ENCODE measurements at places on chromosomes 16 and 17.

DNA sequence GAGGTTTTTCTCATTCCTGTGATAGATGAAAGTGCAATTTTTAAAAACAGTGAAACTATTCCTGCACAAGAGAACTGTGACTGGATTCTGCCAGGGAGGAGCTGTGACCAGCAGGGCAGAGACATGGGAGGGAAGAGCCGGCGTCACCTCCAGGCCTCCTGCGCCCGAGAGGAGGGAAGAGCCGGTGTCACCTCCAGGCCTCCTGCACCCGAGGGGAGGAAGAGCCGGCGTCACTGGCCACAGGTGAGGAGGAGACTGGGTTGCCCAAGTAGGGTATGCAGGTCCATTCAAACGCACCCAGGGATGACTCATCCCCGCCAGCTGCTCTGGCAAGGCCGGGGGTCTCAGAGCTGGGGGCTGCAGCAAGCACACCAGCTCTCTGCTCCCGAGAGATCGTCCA, 56.7 kb downstream of the METRNL start:
- no peaks in the 10 kb centered on the region for H3K36me3 ChIP-seq
- no peaks in the 10 kb centered on the region for H3K4me1 ChIP-seq
- H3K27me3 ChIP-seq = peaks cover 4% of the 10 kb centered on the region
- no peak overlapping the region for H3K27ac ChIP-seq
- H3K4me3 ChIP-seq = no peak overlapping the region
- DNase-seq = no peak

DNA sequence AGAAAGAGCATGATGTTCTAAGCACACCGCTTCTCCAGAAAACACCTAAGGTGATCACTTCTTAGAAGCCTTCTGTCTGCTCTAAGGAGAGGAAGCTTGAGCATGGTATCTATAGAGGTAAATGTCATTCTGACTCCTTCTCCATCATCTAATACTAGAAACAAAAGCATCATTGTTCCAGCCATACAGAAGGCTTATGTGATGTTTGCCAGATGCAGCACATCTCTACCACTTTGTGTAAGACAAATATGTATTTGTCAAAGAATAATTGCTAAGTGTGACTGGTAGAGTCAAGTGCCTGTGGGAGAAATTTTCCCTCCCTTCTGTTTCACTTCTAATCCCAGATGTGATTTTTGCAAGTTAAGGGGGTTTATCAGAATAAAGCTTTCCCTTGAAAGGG, 217.1 kb downstream of the HS3ST3A1 start:
- no peak overlapping the region for H3K27ac ChIP-seq
- no peaks in the 10 kb centered on the region for H3K27me3 ChIP-seq
- H3K4me3 ChIP-seq = no peak overlapping the region
- no peak for DNase-seq
- H3K36me3 ChIP-seq = no peaks in the 10 kb centered on the region
- H3K4me1 ChIP-seq = no peaks in the 10 kb centered on the region

GRCh38 chr16:70378869-70379493, 32.3 kb downstream of the DDX19A start:
- no peaks in the 10 kb centered on the region for H3K27me3 ChIP-seq
- DNase-seq = no peak
- peaks cover 31% of the 10 kb centered on the region for H3K36me3 ChIP-seq
- H3K4me3 ChIP-seq = no peak overlapping the region

- peaks cover 11% of the 10 kb centered on the region for H3K4me1 ChIP-seq
- H3K36me3 ChIP-seq = no peaks in the 10 kb centered on the region
- no peaks in the 10 kb centered on the region for H3K27me3 ChIP-seq
- no peak for DNase-seq
- no peak overlapping the region for H3K4me3 ChIP-seq
These were observed 8.9 kb downstream of the TRIM47 start for GRCh38 chr17:75869282-75870141.

DNA sequence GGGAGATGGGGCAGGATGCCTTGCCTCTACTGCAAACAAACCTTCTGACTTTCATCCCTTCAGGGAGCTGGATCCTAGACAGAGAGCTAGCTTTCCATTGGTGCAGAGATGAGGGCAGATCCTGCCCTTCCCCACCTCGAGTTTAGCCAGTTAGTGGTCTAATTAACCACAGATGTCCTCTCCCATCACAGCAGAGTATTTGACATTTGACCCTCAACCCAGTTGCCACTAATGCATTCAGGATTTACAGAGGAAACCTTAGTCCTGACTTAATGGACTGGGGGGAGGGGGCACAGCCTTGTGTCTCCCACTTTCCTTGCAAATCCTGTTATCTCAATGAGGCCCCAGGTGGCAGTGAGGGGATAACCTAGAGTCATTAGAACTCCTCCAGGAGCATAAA, 10.2 kb downstream of the PIP4K2B start:
- H3K4me1 ChIP-seq = peaks cover 9% of the 10 kb centered on the region
- no peaks in the 10 kb centered on the region for H3K27me3 ChIP-seq
- H3K27ac ChIP-seq = no peak overlapping the region
- H3K36me3 ChIP-seq = peaks cover 40% of the 10 kb centered on the region
- no peak for DNase-seq

DNA sequence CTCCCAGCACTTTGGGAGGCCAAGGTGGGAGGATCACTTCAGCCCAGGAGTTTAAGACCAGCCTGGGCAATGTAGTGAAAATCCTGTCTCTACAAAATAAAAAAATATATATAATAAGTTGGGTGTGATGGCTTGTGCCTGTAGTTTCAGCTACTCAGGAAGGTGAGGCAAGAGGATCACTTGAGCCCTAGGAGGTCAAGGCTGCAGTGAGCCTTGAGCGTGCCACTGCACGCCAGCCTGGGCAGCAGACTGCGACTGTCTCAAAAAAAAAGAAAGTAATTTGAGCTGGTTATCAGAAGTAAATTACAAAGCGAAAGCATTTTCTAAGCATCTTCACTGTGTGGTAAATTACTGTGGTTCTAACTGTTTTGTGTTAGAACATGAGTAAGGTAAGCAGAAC, 66.2 kb downstream of the NQO1 start:
- no peak for DNase-seq
- H3K27me3 ChIP-seq = no peaks in the 10 kb centered on the region
- H3K36me3 ChIP-seq = peaks cover 55% of the 10 kb centered on the region
- H3K4me1 ChIP-seq = no peaks in the 10 kb centered on the region
- H3K4me3 ChIP-seq = no peak overlapping the region

DNA sequence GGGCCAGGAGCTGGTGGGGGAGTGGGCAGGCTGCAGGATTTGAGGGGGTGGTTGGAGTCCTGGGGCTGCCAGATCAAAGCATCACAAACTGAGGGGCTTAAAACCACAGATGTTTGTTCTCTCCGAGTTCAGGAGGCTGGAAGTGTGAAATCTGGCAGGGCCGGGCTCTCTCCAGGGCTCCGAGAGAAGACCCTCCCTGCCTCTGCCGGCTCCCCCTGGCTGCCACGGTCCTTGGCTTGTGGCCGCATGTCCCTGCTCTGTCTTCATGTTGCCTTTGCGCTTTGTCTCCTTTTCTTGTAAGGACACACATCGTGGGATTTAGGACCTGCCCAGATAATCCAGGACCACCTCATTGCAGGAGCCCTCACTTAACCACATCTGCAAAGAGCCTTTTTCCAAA, 139.8 kb upstream of the GSE1 start:
- H3K36me3 ChIP-seq = no peaks in the 10 kb centered on the region
- no peak overlapping the region for H3K27ac ChIP-seq
- DNase-seq = no peak
- peaks cover 19% of the 10 kb centered on the region for H3K27me3 ChIP-seq

DNA sequence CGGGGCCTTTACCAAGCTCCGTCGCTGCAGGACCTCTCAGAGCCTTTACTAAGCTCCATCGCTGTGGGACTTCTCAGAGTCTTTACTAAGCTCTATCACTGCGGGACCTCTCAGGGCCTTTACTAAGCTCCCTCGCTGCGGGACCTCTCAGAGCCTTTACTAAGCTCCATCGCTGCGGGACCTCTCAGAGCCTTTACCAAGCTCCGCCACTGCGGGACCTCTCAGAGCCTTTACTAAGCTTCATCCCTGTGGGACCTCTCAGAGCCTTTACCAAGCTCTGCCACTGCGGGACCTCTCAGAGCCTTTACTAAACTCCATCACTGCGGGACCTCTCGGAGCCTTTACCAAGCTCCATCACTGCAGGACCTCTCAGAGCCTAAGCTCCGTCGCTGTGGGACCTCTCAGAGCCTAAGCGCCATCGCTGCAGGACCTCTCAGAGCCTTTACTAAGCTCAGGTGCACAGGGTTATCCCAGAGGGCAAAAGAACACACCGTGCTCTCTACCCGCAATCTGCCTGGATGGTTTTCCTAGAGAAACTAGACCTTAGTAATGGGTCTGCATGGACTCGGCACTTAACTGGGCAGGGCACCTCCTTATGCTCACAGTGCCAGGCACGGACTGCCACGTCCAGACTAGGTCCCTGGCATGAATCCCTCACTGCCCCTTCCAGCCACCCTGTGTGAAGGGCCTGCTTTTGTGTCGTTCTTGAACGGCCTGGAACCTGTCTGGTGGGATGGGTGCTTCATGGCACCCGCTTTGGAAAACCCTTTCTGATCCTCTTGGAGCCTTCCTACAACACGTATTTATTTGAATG, 69.2 kb upstream of the DOC2B start:
- no peaks in the 10 kb centered on the region for H3K4me1 ChIP-seq
- no peak for DNase-seq
- H3K4me3 ChIP-seq = no peak overlapping the region
- no peaks in the 10 kb centered on the region for H3K27me3 ChIP-seq

Data from activated B cell treated with CpG ODN at 0.5 μM for 24 hours (primary cell).